ENCODE measurements at places on chromosomes 16 and 17.

GRCh38 chr16:3019594-3020246, 448 bp upstream of the TNFRSF12A start:
- no peak for DNase-seq

DNA sequence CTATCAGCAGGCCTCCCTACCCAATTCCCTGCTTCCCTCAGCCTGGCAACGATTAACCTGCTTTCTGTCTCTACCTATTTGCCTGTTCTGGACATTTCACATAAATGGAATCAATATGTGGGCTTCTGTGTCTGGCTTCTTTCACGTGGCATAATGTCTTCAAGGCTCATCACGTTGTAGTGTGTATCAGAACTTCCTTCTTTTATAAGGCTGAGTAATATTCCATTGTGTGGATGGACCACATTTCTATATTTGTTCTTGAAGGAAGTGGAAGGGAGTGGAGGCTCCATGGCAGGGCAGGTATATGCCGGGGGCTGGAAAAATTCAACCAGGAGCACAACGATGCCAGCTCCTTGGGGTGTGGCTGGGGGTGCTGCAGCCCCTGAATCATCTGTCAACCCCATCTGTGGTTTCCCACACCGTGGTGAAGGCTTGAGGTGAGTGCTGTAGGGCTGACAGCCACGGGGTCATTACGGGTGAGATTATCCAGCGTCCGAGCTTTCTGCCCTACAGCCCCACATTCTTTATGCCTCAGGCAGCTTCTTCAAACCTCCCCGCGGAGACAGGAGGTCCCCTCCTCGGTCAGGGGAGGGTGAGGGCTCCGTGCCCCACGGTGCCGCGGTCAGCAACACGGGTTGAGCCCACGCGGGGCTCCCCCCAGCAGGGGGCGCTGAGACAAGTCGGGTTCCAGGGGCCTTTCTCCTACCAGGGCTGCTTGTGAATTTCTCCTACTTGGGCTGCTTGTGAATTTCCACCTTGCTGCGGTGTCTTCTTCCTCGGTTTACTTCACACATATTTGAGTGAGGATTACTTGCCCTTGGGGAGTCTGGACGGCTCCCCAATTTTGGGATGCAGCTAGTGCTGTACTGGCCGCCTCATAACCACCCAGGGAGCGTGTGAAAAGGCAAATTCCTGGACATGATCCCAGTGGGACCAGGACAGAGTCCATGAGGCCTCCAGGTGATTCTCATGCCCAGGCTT, 18.3 kb upstream of the WFIKKN2 start:
- peak; percentile 47 for DNase-seq

DNA sequence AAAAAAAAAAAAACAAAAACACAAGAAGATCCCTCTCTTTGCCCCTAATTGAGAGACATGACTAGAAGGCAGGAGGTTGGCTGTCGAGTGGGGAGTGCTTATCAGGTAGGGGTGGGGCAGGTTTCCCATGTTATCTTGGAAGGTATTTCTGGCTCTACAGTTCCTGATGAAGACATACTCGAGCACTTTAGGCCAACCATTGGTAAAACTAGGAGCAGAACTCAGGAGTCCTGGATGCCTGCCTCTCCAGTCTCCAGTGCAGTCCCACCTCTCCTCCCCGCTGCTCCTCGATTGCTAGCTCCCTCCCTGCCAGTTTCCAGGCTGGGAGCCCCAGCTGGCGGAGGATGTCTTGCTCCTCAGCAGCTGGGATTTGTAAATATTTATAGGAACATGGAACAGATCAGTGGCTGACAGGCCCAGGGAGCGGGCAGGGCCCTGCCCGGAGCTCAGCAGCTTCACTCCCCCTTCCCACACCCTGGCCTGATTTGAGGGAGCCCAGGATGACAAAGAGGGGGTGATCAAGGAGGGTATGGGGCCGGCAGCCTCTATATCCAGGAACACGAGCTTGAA, 11.4 kb upstream of the C1QL1 start:
- DNase-seq = no peak

DNA sequence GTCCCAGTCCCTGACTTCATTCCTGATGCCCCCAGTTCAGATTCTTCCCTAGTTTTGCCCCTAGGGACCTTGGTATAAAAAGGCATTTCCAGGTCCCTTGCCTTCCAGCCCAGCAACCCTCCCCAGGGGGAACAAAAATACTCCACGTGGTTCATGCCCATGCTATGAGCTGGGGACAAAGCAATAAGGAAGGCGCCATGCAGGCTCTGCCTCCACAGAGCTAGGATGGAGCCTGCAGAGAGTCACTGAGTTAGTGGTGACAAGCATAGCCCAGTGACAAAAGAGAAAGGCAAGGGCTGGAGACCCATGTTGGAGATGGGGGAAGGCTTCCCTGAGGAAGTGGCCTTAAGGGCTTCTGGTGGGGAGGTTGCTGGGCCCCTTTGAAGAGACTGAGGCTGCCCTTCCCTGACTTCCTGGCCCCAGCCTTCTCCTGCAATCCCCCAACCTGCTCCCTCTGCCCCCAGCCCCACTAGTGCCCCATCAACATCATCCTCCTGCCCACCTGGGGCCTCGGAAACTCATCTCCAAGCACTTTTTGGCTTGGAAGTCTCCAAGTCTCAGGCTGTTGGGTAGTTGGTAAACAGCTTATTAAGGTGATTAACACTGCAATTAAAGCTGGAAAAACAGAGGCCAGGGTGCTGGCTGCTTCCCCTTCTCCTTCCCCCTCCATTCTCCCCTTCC, 9.6 kb downstream of the DLX3 start:
- no peak for DNase-seq

- no peak for DNase-seq
Observed at GRCh38 chr17:73072219-73072962, 20.1 kb downstream of the SLC39A11 start.

- no peak for DNase-seq
Observed at GRCh38 chr17:51128076-51128475, 7.4 kb upstream of the SPAG9 start.

- peak; percentile 25 for DNase-seq
Observed at GRCh38 chr17:79019632-79020584, 4.1 kb upstream of the C1QTNF1 start.

DNA sequence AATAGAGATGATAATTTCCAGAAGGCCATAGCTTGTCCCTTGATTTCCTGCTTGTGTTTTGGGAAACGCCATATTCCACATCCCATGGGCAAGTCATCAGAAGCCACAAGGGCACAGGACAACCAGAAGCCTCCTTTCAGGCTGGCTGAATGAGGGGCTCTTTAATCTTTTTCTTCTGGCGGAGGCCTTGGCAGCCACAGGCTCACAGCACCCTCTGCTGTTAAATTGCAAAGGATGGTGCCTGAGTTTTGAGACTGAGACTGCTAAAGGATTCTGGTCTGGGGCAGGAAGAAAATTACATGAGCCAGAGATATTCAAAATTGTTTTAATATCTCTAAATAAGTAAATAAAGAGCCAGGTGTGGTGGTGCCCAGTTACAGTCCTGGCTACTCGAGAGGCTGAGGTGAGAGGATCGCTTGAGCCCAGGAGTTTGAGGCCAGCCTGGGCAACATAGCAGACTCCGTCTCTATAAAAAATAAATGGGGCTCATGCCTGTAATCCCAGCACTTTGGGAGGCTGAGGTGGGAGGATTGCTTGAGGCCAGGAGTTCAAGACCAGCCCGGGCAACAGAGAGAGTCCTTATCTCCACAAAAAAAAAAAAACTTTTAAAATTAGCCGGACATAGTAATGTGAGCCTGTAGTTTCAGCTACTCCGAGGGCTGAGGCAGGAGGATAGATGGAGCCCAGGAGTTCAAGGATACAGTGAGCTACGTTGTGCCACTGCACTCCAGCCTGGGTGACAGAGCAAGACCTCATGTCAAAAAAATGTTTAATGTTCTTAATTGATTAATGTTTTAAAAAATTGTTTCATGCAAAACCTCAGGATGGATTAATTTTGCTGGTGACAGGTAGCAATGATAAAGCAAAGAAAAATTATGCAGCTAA, 26.3 kb downstream of the AARSD1 start:
- DNase-seq = no peak

- DNase-seq = no peak
Observed at GRCh38 chr17:74282587-74283370, 8.7 kb downstream of the DNAI2 start.

GRCh38 chr16:49848530-49848929, 7.4 kb downstream of the ZNF423 start:
- no peak for DNase-seq

DNA sequence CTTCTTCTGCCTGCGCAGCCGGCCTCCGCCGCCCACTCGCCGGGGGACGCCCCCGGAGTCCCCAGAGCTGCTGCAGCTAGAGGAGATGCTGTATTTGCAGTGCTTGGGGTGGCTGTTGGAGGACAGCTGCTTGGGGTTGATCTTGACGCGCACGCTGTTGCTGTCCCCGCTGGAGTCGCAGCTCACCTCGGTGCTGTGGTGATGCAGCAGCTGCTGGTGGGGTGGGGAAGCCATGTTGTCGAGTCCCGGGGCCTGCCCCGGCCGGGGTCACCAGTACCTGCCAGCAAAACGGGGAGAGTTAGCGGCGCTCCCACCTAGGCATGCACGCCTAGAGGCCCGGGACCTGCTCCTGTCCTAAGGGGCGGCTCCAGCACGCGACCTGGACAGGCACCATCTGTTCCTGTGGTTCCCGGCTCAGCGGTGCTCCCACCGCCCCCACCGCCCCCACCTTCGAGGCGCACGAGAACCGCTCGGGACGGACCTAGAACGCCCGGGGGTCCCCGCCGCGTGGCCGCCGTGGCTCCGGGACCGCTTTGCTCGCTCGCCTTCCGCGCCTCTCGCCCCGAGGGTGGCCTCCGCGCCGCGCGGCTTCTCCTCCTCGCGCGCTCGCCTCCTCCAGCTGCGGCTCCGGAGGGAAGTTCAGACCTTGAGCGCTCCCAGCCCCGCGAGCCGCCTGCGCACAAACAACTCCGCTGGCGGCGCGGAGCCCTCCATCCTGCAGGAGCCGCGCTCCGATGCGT, 863 bp downstream of the ADCY9 start:
- DNase-seq = no peak

DNA sequence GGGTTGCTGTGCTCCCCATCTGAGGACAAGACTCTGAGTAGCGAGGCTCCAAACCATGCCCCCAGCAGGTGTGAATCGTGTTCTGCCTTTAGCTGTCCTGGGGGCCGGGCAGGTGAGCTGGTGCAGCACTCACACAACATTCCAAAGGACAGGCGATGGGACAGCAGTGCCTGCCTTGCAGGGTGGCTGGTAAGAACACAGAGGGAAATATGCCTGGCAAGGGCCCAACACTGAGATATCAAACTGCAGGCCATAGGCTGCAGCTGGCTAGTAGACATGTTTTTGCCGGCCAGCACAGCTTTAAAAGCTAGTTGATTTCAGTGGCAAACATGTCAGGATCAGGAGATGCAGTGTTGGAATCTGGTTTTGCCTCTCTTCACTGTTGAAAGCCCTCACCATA, 23.6 kb downstream of the CLEC16A start:
- no peak for DNase-seq

DNA sequence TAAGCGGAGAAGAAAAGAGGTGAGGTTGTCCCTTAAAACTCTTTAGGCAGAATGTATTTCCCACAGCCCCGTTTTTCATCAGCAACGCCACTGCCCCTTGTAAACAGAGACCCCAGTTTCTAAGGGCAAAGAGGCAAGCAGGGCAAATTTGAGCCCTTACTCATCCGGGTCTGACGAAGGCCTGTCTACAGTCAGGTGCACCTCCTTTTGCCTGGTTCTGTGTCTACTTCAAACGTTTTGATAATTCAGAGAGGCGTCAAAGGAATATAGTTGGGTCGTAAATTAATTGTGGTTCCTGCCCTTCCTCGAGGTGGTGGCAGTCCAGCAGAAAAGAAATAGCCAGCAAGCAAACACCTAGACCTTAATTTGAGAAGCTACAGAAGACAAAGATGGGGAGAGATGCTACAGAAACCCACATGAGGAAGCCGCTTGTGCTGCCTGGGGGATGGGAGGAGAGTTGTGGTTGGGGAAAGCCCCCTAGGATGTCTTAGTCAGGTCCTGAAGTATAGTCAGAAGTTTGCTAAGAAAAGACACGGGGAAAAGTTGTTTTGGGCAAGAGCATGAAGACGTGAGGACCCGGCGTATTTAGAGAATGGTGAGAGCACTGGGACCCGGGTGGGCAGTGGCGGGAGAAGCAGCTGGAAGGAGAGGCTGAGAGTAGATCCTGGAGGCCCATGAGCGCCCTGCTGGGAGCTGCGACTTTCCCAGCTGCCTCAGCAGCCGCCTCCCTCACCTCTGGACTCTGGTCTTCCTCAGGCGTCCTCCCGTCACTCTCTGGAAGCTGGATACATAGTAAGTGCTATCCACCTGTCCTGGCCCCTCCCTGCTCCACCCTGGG, 2.4 kb downstream of the FBRS start:
- peak; percentile 66 for DNase-seq

GRCh38 chr16:53855511-53855910, 151.6 kb downstream of the FTO start:
- no peak for DNase-seq

DNA sequence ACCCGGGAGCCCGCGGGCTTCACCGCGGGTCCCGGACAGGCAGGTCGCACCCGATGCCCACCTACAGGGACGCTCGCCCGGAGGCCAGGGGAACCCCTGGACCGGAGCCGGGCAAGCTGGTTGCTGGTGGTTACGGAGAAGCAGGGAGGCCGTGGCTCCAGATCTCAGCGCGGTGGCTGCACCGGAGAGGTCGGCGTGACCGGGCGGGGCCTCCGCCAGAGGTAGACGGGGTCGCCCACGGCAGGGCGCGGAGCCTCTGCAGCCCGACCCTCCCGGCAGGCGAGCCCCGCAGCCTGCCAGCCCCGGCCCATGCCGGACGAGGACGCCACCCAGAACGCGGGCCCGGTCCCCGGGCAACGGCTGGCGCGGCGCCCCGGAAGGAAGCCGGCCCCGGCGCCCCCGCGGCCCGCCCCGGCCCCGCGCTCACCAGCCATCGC, 341 bp downstream of the PCYT2 start:
- no peak for DNase-seq

DNA sequence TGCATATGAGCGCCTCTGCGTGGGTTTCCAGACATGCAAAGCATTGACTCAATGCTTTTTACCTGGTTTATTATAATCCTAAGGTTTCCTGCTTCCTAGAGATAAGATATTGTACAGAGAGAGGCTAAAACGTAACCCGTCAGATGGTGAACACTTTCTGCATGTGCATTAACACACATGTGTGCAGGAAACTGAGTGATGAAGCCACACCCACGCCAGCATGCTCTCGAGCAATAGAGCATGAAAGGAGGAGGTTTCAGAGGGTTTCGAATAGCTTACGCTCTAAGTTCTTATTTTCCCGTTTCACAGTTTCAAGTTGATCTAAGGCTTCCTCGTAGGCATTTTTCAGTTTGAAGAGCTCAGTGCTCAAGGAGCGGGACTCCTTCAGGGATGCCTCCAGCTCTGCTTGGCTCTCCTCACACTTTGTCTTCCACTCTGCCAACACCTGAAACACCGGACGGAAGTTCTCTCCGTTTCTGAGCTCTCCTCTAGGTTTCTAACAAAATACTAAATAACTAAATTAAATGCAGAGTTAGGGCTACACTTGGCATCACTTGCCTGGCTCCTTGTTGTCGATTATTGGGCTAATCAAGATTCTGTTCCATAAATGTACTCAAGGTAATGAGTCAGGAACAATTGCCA, 23.2 kb downstream of the MYH3 start:
- no peak for DNase-seq

- no peak for DNase-seq
Observed at GRCh38 chr16:79715061-79715460, 114.5 kb upstream of the MAF start.

Measured in stimulated activated CD8-positive, alpha-beta memory T cell treated with anti-CD3 and anti-CD28 coated beads, Interleukin-12 subunit alpha, Interleukin-12 subunit beta, amount 100 ng/mL, for 1 hour (primary cell).